ENCODE measurements at places on chromosomes 6 and 20. TPM values are rescaled to one million over a fixed set of nuclear protein-coding genes. Genes with fewer than 3 reads are reported as not detected.

The PACSIN1 gene
- 1.1 TPM for polyA plus RNA-seq

The MCCD1 gene
- polyA plus RNA-seq: not detected

The CRISP2 gene
- not detected for polyA plus RNA-seq

The CYP39A1 gene
- 1.3 TPM for polyA plus RNA-seq

The MYLK4 gene
- 11.2 TPM for polyA plus RNA-seq

The LAMA4 gene
- 135 TPM for polyA plus RNA-seq

The BPIFA1 gene
- polyA plus RNA-seq: not detected

The XPO5 gene
- 25.7 TPM for polyA plus RNA-seq

The KCNK16 gene
- not detected for polyA plus RNA-seq

The PCMT1 gene
- 72.0 TPM for polyA plus RNA-seq

The HDGFL1 gene
- not detected for polyA plus RNA-seq

The NDRG3 gene
- polyA plus RNA-seq: 13.9 TPM

The GJA10 gene
- not detected for polyA plus RNA-seq

The SYTL3 gene
- polyA plus RNA-seq: 9.5 TPM

The NRSN1 gene
- polyA plus RNA-seq: not detected

The GTSF1L gene
- not detected for polyA plus RNA-seq

The KCNS1 gene
- polyA plus RNA-seq: not detected

The C6orf58 gene
- 0.77 TPM for polyA plus RNA-seq

The MUC21 gene
- not detected for polyA plus RNA-seq
